ENCODE measurements at places on chromosomes 3 and 15. TPM values are rescaled to one million over a fixed set of nuclear protein-coding genes. Genes with fewer than 3 reads are reported as not detected.

DNA sequence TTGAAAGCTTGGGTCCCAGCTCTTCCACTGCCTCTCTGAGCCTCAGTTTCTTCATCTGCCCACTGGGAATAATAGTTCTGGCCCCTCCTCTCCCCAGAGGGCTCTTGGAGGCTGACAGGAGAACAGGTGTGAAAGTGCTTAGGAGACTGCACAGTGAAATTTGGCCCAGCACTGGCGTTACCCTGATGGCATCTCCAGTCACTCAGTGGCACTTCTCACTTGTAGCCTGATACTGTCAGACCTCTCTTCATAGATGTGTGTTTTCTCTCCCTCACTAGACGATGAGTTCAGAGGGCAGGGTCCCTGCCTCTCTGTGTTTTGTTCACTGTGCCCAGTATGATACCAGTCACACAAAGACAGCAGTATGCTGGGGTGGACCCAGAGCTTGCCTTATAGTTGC, 22.2 kb upstream of the IGDCC3 start:
- H3K27ac ChIP-seq = no peak overlapping the region
- no peak for DNase-seq
- H3K36me3 ChIP-seq = no peaks in the 10 kb centered on the region
- H3K27me3 ChIP-seq = peaks cover 23% of the 10 kb centered on the region
- H3K4me1 ChIP-seq = no peaks in the 10 kb centered on the region

DNA sequence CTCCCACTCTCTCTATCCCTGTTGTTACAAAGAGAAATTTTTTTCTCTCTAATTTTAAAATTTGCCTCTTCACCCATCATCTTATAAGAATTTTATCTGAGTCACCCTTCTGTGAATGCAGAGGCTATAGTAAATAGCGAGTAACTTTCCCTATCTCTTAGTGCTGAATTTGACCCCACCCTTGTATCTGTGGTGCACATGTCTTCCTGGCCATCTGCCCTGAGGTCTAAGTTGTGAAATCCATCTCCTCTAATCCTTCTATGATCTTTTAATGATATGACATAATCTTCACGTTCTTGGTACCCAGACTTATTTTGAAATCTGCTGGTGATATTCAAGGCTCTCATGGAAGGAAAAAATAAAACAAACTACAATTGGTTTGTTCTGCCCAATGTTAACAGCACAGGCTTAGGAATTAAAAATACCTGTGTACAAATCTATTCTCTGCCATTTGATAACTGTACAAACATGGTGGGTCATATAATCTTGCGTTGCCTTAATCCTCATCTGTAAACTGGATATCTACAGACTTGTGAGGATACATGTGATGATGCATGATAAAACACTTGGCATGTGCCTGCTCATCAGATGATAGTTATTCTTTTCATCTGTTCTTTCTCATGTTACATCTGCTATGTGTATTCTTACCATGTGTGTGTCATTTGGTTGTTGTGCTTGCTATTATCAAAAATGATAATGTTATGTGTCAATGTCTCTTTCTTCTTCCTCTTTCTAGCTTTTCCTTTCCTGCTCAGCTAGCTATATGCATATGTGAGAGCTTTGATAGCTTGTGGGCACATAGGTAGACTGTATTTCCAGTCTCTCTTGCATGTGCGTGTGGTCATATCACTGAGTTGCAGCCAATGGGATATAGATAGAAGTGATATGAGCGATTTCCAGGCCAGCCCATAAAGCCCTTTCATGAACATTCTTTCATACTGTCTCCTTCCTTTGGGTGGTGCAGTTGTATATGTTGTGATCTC, 13.7 kb upstream of the CCR3 start:
- no peaks in the 10 kb centered on the region for H3K4me1 ChIP-seq
- no peak overlapping the region for H3K27ac ChIP-seq
- DNase-seq = no peak
- H3K36me3 ChIP-seq = no peaks in the 10 kb centered on the region
- H3K4me3 ChIP-seq = no peak overlapping the region

- no peaks in the 10 kb centered on the region for H3K27me3 ChIP-seq
- no peak overlapping the region for H3K4me3 ChIP-seq
- H3K36me3 ChIP-seq = no peaks in the 10 kb centered on the region
- H3K27ac ChIP-seq = no peak overlapping the region
Measured at GRCh38 chr3:152472672-152472954, 203.9 kb downstream of the MBNL1 start.

- no peak for DNase-seq
- no peak overlapping the region for H3K27ac ChIP-seq
- H3K36me3 ChIP-seq = no peaks in the 10 kb centered on the region
- H3K4me1 ChIP-seq = no peaks in the 10 kb centered on the region
- no peaks in the 10 kb centered on the region for H3K27me3 ChIP-seq
- no peak overlapping the region for H3K4me3 ChIP-seq
Measured at GRCh38 chr3:189748046-189748445, 116.9 kb downstream of the TP63 start.

- no peak for DNase-seq
- H3K27ac ChIP-seq = no peak overlapping the region
- H3K36me3 ChIP-seq = no peaks in the 10 kb centered on the region
- no peaks in the 10 kb centered on the region for H3K4me1 ChIP-seq
Measured at GRCh38 chr15:45993508-45993907, 358.7 kb downstream of the SQOR start.

DNA sequence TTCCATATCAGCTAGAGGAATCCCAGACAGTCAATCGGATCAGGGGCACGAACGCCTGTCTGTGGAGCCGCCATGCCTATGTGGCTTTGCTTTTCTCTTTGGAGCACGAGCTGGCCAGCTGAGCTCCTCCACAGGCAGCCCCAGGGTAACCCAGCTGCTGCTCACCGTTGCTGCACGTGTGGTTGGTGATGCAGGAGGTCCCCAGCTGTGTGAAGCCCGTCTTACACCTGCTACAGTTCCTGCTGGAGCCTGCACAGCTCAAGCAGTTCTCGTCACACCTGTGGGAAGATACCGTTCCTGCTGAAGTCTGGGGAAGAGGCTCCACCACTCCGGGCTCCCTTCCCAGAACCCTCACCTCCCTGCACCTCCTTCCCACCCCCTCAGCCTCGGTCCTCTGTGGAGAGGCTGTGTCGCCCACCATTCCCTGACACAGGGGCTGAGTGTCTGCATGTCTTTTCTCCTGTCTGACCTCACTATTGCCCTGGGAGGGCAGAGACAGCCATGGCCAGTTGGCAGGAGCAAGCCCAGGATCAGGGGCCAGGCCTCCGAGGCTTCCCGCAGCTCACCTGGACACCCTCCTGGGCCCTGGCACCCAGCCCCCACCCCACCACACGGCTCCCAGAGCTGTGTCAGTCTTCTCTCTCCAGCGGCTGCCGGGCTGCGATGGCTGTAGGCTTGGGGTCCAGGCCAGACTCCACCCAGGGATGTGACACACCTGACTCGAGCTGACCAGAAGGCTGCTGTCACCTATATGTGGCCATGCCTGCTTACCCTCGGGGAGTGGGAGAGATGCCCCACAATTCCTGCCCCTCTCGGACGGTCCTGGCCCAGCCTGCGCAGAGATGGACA, 12.2 kb upstream of the SNRPA1 start:
- no peak for DNase-seq
- H3K27me3 ChIP-seq = no peaks in the 10 kb centered on the region
- H3K36me3 ChIP-seq = no peaks in the 10 kb centered on the region
- H3K4me1 ChIP-seq = no peaks in the 10 kb centered on the region
- H3K27ac ChIP-seq = no peak overlapping the region
- no peak overlapping the region for H3K4me3 ChIP-seq

GRCh38 chr3:53747559-53747958, 98.7 kb downstream of the CHDH start:
- no peaks in the 10 kb centered on the region for H3K27me3 ChIP-seq
- DNase-seq = no peak
- no peak overlapping the region for H3K4me3 ChIP-seq

DNA sequence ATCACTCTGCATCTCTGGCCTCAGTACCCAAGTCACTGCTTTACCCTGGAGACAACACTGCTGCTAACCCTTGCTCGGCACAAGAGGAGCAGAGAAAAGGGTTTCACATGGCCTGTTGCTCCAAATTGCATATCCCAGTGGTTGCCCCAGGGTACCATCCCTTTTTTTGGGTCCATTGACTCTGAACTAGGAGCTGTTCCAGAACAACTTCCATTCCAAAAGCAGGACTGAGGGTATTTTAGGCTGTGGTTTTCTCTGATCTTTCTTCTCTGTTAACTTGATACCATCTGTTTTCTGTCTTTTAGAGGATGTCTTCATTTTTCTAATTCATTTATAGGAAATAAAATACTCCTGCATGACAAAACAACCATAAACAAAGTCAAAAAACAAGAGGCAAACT, 17.3 kb upstream of the RYK start:
- no peak for DNase-seq
- H3K27ac ChIP-seq = no peak overlapping the region
- H3K36me3 ChIP-seq = no peaks in the 10 kb centered on the region
- H3K27me3 ChIP-seq = no peaks in the 10 kb centered on the region

GRCh38 chr15:32715276-32715675, 2.5 kb upstream of the GREM1 start:
- no peak for DNase-seq
- H3K4me1 ChIP-seq = no peaks in the 10 kb centered on the region
- H3K4me3 ChIP-seq = no peak overlapping the region
- H3K36me3 ChIP-seq = no peaks in the 10 kb centered on the region
- no peak overlapping the region for H3K27ac ChIP-seq

- H3K4me3 ChIP-seq = no peak overlapping the region
- H3K4me1 ChIP-seq = peaks cover 20% of the 10 kb centered on the region
- no peaks in the 10 kb centered on the region for H3K27me3 ChIP-seq
- H3K36me3 ChIP-seq = no peaks in the 10 kb centered on the region
Measured at GRCh38 chr15:66756295-66756694, 54.3 kb downstream of the SMAD6 start.

GRCh38 chr3:118396491-118396890, 638.2 kb downstream of the IGSF11 start:
- no peaks in the 10 kb centered on the region for H3K27me3 ChIP-seq
- DNase-seq = no peak
- H3K4me1 ChIP-seq = no peaks in the 10 kb centered on the region
- H3K36me3 ChIP-seq = no peaks in the 10 kb centered on the region

DNA sequence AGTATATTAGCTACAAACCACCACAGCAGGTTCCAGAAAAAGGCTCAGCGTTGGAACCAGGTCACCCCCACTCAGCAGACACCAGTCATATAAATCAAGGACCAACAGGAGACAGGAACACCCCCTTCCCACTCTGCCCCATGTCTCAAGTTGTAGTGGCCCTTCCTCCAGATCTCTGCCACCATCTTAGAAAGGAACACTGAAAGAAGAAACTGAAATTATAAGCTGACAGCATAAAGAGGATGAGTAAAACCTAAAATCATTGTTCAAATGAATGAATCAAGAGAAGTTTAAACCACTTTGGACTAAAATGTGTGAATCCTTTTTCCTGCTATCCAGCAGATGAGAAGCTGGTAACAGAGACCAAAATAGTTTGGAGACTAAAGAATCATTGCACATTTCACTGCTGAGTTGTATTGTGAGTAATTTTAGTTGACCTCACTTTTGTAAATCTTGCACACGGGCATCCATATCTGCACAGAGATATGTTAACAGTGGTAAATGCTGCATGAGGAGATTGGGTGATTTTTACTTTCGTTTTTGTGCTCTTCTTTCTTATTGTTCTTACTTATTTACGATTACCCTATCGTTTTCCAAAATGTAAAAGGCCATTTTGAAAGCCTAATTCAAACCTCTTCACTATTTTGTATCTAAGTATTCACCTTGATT, 19.8 kb downstream of the CCR3 start:
- H3K36me3 ChIP-seq = no peaks in the 10 kb centered on the region
- H3K4me3 ChIP-seq = no peak overlapping the region
- H3K4me1 ChIP-seq = no peaks in the 10 kb centered on the region
- no peak for DNase-seq

DNA sequence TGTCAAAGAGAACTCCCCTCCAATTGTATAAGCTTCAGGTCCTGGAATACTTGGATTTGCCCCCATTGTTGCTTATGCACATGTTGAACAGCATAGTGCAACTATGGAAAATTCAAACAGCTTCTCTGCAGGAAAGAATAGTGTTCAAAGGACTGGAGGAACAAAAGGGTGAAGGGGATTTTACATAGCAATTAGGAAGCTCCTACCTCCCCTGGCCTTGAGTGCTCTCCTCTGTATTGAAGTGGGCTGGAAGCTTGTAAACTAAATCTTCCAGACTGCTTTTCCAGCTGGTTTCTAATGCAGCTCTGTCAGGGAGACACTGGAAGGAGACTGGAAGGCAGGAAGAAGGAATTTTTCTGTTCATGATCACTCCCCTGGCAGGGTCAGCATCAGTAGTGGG, 7.2 kb upstream of the ELP6 start:
- H3K36me3 ChIP-seq = no peaks in the 10 kb centered on the region
- H3K27ac ChIP-seq = no peak overlapping the region
- no peak for DNase-seq
- no peaks in the 10 kb centered on the region for H3K27me3 ChIP-seq
- peaks cover 4% of the 10 kb centered on the region for H3K4me1 ChIP-seq

GRCh38 chr3:162710332-162711112, 1213.9 kb downstream of the OTOL1 start:
- no peak overlapping the region for H3K4me3 ChIP-seq
- no peaks in the 10 kb centered on the region for H3K27me3 ChIP-seq
- H3K4me1 ChIP-seq = no peaks in the 10 kb centered on the region
- H3K36me3 ChIP-seq = no peaks in the 10 kb centered on the region

DNA sequence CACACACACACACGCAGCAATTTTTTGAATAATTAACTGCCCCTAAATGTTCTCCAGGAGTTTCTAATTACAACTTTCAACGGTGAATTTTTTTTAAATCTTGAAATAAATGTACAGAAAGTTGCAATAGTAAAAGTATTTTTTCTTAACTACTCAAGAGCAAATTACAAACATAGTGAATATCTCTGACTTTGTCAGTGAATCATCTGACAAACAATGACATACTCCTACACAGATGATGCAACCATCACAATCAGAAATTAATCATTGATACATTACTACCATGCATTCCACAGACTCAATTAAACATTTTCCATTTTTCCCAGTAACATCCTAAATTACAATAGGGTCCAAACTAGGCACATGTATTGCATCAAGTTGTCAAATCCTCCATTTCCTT, 597.3 kb downstream of the NAALADL2 start:
- H3K27ac ChIP-seq = no peak overlapping the region
- no peaks in the 10 kb centered on the region for H3K36me3 ChIP-seq

- H3K4me3 ChIP-seq = no peak overlapping the region
- H3K27ac ChIP-seq = peak overlapping the region; percentile 22
- peaks cover 11% of the 10 kb centered on the region for H3K4me1 ChIP-seq
- no peaks in the 10 kb centered on the region for H3K27me3 ChIP-seq
Measured at GRCh38 chr3:152497457-152497856, 228.7 kb downstream of the MBNL1 start.

TNNC1 gene
- 6,897 TPM for total RNA-seq

PLAAT1 gene
- total RNA-seq = 11.4 TPM

SLC12A1 gene
- total RNA-seq = not detected

KBTBD12 gene
- total RNA-seq = 29.6 TPM

ATP11B gene
- 30.5 TPM for total RNA-seq

ARRDC4 gene
- 12.4 TPM for total RNA-seq

BMF gene
- total RNA-seq = 5.0 TPM

OGG1 gene
- total RNA-seq = 9.5 TPM
